Metanephros (tissue), 2 donors: ENCODE measurements at places on chromosomes 1 and 21. TPM values are rescaled to one million over a fixed set of nuclear protein-coding genes. Genes with fewer than 3 reads are reported as not detected.

Gene TNFRSF1B
- 25.0 TPM for total RNA-seq

Gene TNNI3K
- 0.99 TPM for total RNA-seq

Gene TNFRSF25
- 19.4 TPM for total RNA-seq

Gene LRRC38
- 7.4 TPM for total RNA-seq

Gene F11R
- total RNA-seq: 96.5 TPM

Gene MAP3K7CL
- 6.1 TPM for total RNA-seq

Gene PALMD
- 12.4 TPM for total RNA-seq

Gene ATP5PF
- total RNA-seq: 88.6 TPM

Gene LORICRIN
- not detected for total RNA-seq

Gene ANKRD35
- total RNA-seq: 3.1 TPM
